ENCODE measurements at places on chromosomes 13 and 19.
A peak's percentile ranks its signal among the peaks of the same experiment; 100 is the strongest.

DNA sequence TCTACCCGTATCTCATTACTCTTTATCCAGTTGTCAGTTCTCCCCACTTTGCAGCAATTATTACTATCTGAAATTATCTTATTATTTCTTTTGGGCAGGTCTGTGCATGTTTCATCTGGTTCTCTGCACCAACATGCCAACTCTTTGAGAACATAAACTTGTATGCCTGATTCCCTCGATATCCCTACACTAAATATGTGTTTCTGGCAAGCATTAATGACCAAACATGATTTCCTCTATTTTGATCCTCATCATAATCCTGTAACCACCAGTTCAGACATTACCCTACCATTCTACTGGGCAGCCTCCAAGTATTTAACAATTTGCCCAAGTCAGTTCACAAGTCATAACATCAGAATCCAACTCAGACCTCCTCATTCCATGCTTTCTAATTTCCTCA, 426.1 kb downstream of the FOXO1 start:
- no peak for DNase-seq

- no peak for DNase-seq
These were observed 138.8 kb upstream of the ZNF536 start for GRCh38 chr19:30233375-30233774.

DNA sequence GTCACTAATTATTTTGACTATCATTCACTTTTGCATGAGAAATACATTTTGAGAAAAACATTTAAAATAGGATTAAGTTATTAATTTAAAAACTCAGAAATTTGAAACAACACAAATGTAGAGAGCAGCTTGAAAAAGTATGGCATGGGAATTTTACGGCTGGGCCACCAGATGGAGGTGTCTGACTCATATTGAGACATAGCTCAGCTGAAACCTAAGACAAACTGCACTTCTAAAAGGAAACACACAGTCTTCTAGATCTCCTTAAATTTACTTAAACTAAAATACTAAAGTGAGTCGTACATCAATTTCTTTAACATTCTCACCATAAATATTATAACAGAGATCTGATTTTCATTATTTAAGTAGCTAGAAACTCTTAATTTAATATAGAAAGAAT, 41.9 kb upstream of the POSTN start:
- DNase-seq, result peak; percentile 36

DNA sequence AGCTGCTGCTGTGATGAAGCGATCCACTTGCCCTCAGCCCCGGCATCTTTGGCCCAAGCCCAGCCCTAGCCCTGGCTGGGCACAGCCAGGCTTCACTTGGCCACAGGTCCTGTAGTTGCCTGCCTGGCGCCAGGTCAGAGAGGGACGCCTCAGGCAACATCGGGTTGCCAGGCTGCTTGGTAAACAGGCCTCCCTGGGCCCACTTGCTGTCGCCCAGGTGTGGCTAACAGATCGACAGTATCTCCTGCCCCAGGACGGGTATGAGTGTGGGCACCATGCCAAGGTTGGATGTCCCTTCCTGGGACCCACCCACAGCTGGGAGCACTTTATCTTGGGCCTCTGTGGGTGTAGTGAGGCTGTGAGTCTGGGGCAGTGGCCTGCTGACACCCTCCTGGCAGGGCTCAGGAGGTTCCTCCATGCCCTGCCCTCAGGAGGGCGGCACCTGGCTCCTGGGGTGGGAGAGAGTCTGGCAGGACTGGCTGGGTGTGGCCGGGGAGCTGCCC, 27.8 kb downstream of the CARM1 start:
- DNase-seq, result no peak

DNA sequence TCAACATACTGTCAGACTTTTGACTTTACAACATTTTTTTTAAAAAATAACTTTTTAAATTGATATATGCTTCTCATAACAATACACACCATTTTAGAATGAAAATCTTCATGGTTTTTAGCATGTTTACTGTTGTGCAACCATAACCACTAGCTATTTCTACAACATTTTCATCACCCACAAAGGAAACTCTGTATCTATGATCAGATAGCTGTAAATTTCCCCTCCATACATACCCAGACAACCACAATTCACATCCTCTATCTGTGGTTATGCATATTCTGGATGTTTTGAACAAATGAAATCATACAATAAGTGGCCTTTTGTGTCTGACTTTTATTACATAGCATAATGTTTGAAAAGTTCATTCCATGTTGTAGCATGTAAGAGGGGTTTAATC, 1666.0 kb downstream of the EFNB2 start:
- DNase-seq, result no peak

- DNase-seq, result no peak
These were observed 168.9 kb upstream of the TSC22D1 start for GRCh38 chr13:44744880-44745633.

GRCh38 chr19:27833031-27833430, 1379.9 kb downstream of the UQCRFS1 start:
- DNase-seq, result no peak
